ENCODE measurements at places on chromosomes 4 and X.
A peak's percentile ranks its signal among the peaks of the same experiment; 100 is the strongest.

GRCh38 chr4:1279253-1279652, 10.4 kb upstream of the MAEA start:
- no peak for DNase-seq

GRCh38 chrX:13430136-13430827, 110.4 kb upstream of the ATXN3L start:
- no peak for DNase-seq

GRCh38 chrX:47221756-47222155, 3.3 kb downstream of the CDK16 start:
- DNase-seq: no peak

DNA sequence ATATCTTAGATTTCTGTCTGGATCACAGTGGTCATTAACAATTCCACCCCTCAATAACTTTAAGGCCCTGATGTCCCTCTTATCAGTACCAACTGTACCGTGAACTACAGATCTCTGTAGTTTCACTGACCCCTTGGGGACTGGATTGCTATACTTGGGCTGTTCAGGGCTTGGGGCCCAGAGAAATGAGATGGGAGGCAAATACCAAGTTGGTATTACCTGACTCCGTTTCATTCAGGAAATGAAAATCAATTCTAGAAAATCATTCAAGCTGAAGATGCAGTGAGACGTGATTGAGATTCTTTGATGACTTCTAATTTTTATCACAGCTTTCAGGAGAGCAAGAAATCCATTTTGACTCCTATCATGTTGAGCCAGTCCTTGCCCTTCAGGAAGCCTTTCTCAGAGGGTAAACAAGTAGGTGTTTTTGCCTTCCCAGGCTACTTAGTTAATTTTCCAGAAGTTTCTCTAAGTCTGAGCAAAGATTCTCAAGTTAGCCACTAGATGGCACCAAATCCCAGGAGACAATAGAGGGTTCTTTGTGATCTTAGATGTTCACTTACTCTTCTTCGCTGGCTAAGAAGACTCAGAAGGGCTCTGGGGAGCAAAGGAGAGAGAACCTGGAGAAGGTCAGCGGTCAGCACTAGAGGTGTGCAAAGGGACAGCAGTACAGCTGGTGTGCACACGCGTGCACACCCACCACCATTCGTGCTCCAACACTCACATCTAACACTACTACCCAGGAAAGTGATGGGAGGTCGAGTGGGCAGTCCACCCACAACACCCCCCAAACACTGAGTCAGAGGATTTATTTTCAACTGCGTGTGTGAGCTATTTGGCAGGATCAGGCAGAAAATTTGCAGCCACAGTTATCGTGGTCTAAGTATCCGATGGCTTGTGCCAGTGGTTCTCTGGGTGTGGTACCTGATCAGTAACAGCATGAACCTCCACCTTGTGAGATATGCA, 7.4 kb downstream of the HNRNPH2 start:
- DNase-seq: peak; percentile 81

- no peak for DNase-seq
Measured at GRCh38 chr4:140497747-140498636, at the start of gene MGAT4D. Gene MGAT4D (minus strand): TSS chr4:140498293. CDS start chr4:140498222, 71 bp downstream.

GRCh38 chr4:151629097-151629783, 131.6 kb downstream of the GATB start:
- no peak for DNase-seq

GRCh38 chr4:8218371-8219031, 19.4 kb downstream of the SH3TC1 start:
- DNase-seq: no peak

DNA sequence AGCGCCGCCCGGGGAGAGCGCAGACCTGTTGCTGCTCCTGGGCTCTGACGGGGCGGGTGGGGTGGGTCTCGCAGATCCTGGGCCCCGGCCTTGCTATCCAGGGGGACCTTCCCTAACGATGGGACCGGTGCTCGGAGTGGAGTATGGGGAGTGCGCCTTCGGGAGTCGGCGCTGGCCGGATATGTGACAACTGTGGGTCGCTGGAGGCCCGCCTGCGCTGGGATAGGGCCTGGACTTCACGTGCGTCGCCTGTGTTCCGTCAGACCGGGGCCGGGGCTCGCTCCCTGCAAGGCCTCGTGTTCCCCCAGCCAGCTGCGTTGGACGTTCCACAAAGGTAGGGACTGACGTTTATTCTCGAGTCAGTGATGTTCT, 1.3 kb downstream of the TBL1X start:
- no peak for DNase-seq

DNA sequence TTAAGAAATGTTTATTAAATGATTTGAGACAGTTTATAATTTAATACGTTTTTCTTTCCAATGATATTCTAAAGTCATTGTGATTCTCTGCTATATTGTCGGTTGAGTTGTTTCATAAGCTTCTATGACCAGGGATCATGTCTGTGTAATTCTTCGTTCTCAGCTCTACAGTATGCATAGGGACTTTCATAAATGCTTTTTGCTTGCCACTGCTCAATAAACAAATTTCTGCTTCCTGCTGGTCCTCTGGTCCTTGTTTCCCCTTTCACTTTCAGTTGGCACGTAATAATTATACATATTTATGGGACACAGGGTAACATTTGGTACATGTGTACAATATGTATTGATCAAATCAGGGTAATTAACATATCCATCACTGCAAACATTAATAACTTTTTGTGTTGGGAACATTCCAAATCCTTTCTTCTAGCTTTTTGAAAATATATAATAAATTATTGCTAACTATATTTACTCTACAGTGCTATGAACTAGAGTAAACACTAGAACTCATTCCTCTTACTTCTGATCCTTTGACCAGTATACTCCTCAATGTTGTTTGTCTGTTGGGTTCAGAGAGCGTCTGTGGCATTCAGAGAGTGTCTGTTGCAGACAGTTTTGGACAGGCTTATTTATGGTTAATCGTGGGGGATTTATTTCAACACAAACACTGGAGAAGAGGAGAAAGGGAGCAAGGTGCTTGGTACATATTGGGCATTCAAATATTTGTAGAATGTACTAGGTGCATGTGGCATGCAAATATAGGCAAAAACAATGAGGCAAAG, 68.3 kb upstream of the SPANXB1 start:
- no peak for DNase-seq

DNA sequence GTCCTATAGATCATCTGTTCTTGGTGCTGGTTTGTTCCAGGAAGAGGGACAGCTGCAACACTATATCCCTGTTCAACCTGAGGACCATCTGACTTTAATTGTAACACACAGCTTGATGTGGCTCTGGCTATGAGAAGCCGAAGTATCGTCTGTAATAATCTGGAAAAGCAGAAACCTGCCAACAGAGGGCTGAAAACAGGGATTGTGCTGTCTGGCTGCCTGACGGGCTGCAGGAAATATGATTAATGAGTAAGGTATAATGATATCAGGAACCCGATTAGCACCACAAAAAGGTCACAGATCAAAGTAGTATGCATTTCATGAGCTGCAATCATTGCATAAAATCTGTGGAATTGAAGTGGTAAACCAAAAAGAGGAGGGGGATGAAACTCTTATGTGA, 170.4 kb upstream of the MAB21L2 start:
- DNase-seq: no peak

DNA sequence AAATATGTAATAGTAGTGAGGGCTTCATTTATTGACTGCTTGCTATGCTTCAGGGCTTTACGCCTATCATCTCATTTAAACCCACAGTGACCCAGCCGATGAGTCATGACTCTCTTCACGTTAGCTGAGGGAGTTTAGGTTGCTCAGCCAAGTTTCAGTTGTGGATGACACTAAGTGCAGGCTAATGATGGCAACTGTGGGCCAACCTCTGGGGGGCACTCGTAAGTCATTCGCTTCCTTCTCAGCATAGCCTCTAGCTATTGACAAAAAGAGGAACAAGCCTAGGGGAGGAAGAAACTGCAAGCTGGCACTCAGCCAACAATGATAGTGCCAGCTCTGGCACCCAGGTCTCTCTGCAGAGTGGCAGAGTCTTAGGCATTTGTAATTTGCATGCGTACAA, 325.0 kb downstream of the ARHGAP10 start:
- DNase-seq: peak; percentile 60

DNA sequence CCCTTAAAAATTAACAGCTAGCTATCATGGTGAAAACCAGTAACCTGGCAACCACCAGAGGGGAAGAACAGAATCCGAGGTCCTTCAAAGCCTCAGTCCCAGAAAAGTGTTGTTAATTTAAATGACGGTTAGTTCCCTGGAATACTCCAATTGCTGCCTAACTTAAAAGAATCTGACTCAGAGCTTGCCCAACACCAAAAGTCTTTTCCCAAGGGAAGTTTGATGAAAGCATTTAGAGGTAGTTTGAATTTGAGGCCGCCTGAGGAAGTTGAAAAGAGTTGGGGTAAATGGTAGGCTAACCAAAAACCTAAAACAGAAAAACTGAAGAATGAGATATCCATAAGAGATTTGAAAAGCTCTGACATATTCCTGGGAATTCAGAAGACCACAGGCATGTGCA, 46.6 kb downstream of the IL13RA2 start:
- peak; percentile 9 for DNase-seq

DNA sequence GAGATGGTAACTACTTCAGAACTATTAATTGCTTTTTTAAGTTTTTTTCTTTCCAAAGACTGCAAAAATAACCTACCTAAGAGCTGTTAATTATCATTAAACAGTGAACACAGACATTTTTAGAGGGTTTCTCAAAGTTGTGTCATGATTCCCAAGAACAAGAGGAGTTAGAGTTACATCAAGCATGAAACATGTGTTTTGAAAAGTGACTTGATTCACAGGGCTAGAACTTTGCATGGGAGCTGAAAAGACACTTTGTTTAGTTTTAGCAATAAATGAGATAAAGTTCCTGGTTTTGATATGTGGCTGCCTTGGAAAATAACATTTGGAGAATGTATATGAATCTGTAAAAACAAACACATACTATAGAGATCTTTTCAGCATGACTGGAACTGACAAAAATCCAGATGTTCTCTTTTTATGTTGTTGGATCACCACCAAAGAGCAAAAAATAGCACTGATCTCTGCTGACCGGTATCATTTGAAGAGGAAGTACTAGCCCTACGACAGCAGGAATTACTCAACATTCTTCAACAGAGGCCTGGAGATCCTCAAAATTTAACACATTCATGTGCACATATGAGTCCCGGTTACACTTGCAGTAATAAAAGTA, 173.0 kb upstream of the PCDH18 start:
- peak; percentile 92 for DNase-seq

GRCh38 chrX:71622576-71623450, 4.5 kb upstream of the CXCR3 start:
- peak; percentile 26 for DNase-seq

DNA sequence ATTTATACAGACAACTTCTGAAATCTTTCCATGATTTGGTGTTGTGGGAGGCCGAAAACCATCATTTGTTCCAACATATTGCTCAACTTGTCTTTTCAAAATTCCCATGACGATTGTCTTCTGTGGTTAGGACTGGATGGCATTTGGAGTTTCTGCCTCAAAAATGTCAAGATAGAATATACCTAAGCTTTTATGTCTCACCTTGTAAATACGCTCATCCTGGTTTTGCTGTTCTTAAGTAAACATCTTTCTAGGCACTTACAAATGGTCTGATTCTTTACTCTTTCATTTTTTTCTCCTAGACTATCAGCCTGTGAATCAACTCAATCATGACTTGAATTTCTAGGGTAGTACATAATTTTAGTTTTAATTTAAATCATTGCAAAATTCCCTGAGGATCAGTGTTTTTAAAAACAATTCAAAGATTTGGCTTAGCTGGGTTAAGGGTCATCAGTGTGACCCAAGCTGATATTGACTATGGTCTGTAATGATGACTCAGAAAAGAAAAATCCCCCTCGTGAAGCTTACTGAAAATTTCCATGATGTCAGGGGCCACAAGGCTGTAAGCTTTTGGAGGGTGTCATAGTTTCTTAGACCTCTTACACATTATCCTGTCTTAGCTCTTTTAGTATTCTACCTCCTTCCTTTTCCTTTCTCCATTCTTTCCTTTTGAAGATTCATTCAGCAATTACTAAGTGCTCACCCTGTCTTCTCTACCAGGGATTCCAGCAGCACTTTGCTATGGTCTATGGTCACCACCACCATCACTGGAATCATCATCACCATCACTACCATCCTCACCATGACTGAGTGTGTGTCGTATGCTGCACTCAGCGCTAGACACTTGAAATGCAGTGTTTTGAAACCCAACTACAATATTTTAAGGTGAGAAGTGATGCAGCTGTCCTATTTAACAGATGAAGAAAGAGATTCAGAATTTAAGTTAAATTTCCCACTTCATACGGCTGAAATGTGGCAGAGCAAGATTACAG, 124.4 kb downstream of the CPE start:
- DNase-seq: peak; percentile 67

GRCh38 chrX:124238268-124238667, 94.2 kb upstream of the TEX13D start:
- DNase-seq: no peak

GRCh38 chrX:130086447-130087206, 23.7 kb downstream of the ELF4 start:
- DNase-seq: no peak

DNA sequence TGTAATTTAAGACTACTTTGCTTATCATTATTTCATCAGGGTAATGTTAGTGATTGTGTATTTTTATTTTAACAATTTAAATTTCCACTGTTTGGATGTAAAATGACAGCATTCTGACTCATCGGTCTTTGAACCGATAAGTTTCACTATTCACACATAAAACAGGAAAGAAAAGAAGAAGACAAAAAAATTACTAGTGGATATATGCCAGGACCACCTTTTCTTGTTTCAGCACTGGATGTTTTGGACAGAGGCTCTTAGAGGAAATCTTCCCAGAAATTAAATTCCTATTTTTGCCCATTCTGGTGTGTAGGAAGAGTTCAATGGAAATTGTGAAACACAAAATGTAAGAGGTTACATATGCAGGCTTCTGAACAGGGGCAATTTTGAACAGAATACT, 57.4 kb downstream of the VEGFC start:
- peak; percentile 21 for DNase-seq

DNA sequence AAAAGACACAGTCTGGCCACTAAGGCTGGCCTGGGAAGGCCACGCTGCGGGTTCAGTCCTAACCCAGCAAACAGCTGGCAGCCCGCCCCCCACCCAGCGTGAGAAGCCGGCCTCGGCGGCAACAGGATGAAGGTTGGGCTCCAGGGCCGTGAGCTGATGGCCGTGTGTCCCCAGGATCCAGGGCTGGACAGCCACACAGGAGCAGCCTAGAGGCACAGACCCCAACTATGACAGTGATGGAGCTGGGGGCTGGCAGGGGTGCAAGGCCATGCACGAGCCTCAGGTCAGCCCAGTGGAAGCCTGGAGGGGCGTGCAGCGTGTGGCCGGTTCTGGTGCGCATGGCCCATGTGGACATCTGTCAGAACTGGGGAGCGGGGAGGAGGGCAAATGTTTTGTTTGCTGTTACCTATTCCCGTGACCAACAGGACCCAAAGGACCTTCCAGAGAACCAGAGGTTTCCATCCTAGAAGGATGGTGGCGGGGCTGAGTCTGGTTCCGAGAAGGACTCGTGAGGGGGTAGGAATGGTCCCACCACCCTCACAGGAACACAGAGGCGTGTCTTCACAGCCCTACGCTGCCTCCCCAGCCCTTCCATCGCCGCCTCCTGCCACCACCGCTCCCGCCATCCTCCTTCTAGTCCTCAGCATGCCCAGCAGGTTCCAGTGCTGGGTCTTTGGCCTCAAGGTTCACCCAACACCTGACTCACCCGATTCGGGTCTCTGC, 46.5 kb downstream of the ZFYVE28 start:
- no peak for DNase-seq
